NCI-H524 (cell line): ENCODE measurements at places on chromosomes 13 and 19.

DNA sequence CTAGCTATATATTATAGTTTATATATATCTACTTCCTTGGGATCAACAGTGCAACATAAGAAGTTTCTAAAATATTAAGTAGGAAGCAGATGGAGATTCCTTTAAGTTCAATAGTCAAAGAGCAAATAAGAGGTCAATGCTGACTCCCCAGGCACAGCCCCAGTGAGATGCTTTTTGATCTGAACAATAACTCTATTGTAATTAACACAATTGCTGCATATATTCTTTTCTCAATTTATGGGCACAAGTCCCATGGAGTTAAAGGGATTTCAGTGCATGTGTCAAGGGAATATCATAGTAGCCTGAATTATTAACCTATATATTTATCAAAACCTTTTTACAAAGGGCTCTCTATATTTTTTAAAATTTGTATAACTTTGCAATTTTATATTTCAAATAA is 180.8 kb downstream of the SPRY2 start:
- DNase-seq: no peak

GRCh38 chr19:28285917-28286316 is 927.0 kb downstream of the UQCRFS1 start:
- no peak for DNase-seq

DNA sequence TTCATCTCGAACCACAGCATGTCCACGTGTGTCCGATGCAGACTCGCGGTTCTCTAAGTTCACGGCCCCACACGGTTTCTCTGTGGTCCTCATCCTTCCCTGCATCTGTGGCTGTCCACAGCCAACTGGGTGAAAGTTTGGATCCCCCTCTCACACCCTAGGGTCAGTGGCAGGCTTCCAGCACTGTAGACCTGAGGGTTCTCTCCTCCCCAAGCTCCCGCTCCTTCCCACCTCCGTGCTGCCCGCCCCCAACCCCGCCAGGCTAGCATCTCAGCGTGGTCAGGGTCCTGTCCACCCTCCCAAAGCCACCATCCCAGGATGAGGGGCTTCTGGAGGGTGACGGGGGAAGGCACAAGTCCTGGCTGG is 3.0 kb downstream of the ANGPTL4 start:
- DNase-seq: no peak

DNA sequence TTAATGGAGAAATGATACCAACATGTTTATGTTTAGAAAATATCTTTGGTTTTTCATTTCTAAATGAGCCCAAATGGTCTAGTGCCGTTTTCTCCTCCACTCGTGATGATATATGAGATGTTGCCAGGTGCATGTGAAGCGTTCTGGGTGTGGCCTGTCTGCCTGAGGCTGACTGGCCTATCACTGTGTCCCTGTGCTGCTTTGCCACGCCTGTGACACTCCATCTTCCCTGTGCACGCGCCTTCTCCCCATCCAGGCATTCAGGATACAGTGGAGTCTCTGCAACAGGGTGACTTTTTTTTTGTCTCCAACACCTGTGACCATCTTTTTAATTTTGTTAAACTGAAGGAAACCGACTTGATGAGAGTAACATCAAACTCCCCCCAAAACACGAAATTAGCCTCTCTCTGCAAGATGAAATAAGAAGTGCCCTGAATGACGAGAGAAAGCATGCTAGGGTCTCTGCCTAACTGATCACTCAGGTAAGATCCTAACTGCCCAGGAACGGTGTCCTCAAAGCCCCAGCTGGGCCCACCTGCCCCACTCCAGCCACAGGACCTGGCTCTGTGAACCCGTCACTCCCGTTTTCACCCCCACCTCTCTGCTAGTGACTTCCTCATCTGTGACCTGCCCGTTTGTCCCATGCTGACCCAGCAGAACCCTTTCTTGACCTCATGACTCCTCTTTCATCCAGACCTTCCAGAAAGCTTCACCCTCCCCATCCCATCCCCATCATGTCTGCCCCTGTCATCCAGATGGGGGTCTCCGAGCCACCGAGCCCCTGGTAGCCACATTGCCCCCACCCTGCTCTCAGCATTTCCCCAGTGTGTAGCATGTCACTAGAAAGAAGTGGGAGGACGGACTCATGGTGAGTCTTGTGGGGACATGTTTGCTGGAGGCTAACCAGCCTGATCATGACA is 33.2 kb upstream of the TFDP1 start:
- no peak for DNase-seq

DNA sequence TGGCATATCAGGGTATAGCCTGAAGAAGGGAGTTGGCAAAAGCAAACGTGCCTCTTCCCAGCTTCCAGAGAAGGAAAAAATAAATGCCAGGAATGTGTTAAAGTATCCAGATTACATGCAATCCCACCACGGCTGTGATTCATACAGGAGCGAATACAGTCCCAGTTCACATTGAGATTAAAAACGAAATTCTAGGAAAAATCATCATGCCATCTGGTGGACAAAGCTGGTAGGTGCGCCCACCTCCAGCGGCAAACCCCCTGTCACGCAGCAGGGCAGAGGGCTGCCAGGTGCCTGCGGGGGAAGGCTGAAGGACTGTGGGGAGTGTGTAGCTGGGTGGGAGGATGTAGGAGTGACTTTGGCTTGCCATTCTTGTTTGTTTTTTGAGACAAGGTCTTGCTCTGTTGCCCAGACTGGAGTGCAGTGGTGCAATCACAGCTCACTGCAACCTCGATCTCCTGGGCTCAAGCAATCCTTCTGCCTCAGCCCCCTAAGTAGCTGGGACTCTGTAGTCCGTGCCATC is 6.4 kb upstream of the DMWD start:
- DNase-seq: no peak

DNA sequence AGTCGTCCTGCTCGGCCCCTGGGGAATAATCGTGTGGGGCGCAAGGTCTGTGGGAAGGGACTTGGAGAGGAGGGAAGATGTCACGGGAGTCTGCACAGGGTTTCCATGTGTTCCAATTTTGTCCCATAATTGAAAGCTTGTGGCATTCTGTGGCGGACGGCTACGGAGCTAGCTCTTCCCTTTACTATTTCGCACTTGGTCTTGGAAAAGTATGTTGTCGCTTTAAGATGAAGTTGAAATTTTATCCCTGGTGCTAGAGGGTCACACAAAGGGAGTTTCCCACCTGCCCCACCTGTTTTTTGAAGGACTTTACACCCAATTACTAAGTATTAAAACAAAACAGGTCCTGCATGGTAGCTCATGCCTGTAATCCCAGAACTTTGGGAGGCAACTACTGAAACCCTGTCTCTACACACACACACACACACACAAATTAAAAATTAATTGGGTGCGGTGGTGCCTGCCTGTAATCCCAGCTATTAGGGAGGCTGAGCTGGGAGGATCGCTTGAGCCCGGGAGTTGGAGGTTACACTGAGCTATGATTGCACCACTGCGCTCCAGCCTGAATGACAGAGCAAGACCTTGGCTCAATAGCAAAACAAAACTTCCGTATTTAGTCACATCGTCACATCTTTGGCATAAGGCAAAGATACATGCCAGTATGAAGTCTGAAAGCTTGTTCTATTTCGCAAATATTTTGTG is 967 bp upstream of the TPT1 start:
- no peak for DNase-seq

- DNase-seq: no peak
Measured at GRCh38 chr19:45104658-45105349, 11.8 kb downstream of the PPP1R37 start.

- DNase-seq: no peak
Measured at GRCh38 chr19:31015778-31016177, 333.5 kb downstream of the TSHZ3 start.

GRCh38 chr13:51865838-51866237 is 4.1 kb downstream of the CCDC70 start:
- DNase-seq: no peak

DNA sequence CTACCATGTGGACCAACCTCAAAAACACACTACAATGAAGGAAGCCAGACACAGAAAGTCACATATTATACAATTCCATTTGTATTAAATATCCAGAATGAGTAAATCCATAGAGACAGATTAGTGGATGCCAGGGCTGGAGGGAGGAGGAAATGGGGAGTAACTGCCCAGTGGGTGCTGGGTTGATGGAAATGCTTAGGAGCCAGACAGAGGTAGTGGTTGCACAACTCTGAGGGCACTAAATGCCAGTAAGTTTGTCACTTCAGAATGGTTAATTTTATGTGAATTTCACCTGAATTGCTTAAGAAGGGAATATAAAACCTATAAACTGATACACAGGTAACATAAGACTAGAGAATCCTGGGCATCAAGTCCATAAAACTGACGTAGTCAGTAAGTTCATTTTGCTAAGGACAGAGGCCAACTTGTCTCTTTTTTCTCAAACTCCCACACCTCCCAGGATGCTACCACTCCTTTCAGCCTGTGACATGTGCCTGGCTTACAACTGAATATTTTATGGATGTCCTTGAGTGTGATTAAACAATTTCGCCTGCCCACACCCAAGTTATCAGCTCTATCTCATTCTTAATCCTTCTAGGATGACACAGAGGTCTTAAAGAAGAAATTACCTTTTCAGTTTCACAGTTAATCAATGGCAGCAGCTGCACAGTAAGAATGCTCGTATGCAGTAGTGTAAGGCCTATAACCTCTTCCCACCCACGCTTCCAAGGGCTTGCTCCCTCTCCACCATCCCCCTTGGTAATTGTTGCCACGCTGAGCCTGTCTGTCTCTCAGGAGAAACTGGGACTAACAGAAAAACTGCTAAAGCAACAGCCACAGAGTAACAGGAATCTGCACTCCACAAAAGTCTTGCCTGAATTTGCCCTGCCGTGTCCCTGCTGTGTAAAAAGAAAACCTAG is 5.9 kb upstream of the MLNR start:
- no peak for DNase-seq

DNA sequence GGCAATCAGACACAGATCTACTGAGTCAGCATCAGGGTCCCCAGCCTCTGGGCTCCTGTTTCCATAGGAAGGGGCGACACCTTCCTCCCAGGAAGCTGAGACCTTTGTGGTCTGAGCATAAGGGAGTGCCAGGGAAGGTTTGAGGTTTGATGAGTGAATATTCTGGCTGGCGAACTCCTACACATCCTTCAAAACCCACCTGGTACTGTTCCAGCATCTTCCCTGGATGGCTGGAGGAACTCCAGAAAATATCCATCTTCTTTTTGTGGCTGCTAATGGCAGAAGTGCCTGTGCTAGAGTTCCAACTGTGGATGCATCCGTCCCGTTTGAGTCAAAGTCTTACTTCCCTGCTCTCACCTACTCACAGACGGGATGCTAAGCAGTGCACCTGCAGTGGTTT is 9.2 kb downstream of the INSL3 start:
- DNase-seq: no peak

GRCh38 chr19:6473647-6474046 is 7.9 kb downstream of the DENND1C start:
- no peak for DNase-seq

DNA sequence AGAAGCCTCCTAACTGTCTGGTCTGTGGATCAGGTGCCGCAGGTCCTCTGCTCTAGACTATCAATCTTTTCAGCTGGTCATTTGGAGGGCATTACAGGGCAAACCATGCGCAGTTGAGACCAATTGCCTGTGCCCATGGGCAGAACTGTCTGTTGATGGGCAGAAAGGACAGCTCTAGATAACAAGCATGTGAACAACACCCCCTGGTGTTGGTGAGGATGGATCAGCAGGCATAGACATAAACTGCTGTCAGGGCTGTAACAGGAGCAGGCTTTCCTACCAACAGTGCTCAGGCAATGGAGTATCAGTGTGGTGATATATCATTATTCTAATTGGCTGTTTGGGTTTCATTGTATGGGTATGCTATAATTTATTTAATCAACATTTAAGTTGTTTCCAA is 104.7 kb upstream of the KL start:
- DNase-seq: peak; percentile 70

DNA sequence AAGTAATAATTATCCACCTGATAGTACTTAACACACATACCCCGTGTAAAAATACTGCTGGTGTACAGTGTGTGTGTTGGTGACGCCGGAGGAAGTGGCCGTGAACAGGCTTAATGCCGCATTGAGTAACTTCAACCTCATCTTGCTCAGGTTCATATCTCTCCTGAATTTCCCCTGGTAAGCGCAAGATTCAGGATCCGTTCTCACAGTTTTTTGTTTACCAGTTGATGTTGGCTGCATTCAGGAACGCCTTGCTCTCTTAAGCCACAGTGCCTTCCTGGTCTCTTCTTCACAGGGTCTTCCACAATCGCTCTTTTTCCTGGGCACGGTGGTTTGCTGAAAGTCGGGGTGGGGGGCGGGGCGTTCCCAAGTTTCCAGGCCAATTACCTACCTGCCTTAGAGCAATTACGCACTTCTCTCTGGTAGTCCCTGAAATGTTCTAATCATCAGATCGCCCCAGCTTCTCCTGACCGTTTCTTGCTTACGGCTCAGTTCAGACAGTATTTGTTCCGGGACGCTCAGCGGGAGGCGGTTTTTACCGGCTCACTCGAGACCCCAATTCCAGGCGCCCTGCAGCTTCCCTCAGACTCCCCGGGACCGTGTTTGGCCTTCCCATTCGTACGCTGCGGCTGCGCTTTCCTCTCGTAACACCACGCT is 706 bp upstream of the DNAJC3 start:
- DNase-seq: no peak

GRCh38 chr13:32894589-32895001 is 121.6 kb upstream of the KL start:
- no peak for DNase-seq

GRCh38 chr19:44604241-44604640 is 9.1 kb upstream of the IGSF23 start:
- DNase-seq: no peak

GRCh38 chr13:84730376-84730775 is 848.1 kb upstream of the SLITRK1 start:
- no peak for DNase-seq

DNA sequence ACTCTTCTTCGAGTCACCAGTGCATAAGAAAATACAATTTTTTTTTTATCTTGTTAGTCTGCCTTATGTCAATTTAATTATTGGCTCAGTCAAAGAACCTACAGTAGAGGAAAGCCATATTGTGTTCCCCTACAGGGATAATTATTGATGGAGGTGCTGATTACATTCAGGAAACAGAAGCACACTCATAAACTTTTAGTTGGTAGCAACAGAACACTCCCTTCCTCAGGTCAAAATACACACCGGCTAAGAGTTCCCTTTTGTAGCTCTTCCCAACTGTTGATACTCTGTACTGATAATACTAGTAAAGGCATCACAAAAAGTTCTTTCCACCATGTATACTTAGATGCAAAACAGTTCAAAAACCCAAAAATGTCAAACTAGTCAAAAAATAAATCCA is 18.4 kb downstream of the FOXO1 start:
- no peak for DNase-seq

DNA sequence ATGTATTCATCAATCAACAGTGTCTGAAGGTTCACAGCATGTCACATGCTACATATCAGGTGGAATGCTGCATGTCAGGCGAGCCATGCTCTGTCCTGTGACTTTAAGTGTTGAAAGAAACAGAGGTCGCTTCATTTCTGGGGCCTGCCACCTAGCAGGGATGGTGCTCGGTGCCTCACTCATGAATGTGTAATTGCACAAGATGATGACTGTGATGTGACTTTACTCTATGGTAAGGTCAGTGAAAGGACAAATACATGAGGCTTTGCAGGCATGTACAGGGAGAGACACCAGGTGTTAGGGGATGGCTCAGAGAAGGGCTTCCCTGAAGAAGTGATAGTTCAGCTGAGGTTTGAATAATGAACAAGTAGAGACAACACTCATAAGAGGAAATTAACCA is 66.7 kb downstream of the FRY start:
- DNase-seq: no peak

- DNase-seq: no peak
Measured at GRCh38 chr13:88585861-88586260, 914.7 kb downstream of the SLITRK5 start.

GRCh38 chr13:73913079-73913740 is 221.0 kb downstream of the KLF12 start:
- no peak for DNase-seq
